ENCODE measurements at places on chromosomes 2 and 18.

GRCh38 chr2:127166231-127166860 is 53.8 kb downstream of the CYP27C1 start:
- DNase-seq, result no peak

- DNase-seq, result no peak
These were observed 4.4 kb upstream of the TWIST2 start for GRCh38 chr2:238843476-238843875.

GRCh38 chr2:137523931-137524330 is 440.3 kb upstream of the HNMT start:
- no peak for DNase-seq

DNA sequence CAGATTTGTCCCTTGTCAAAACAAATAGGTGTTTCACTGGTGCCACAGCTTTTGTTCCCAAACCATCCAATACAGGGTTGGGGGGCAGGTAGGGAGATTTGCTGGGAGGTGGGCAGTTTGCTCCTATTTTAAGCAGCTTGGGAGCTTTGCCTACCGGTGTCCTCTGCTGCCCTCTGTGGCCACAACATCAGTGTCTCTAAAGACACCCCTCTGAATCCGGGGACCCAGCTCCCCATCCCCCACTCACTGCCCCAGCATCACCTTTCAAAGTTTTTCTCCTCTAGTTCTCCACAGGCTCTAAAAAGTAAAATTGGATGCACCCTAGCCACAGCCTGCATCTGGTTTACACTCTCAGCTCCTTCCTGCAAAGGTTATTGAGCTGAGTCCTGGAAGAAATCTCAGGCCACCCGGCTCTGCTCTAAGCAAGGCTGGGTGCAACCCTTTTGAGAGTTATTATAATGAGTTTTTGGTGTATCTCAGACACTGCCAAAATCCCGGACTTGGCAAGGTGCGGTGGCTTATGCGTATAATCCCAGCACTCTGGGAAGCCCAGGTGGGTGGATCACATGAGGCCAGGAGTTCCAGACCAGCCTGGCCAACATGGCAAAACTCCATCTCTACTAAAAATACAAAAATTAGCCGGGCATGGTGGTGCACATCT is 2.9 kb upstream of the EPAS1 start:
- DNase-seq, result no peak

DNA sequence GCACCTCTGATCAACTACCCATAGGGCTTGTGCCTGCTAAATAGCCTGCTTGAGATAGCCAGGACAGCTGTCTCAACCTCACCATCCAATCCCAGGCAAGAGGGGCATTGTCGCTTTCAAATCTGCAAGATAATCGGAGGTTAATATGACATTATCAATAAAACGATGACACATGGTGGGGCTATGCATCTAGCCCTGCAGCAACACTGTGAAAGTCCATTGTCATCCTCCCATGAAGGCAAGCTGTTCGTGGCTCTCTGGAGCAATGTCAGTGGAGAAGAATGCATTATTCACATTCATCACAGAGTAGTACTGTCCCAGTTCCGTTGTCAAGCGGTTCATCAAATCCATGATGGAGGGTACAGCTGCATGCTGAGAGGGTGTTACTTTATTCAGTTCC is 18.9 kb upstream of the KLHL23 start:
- DNase-seq, result no peak

DNA sequence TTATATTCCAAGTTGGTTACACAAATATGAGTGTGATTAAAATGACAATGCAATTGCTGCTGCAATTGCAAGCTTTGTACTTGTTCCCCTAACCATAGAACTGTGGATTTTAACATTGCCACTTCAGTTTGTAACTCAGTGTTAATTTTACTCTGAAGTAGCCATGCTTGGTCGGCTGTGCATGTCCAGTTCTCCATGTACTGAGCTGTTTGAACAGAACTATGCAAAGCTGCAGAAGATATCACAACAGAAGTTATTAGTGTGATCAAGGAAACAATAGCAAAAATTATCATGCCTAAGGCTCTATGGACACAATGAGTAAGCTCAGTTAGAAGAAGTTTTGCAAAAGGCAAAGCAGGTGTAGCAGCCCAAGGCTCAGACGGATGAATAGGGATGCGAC is 45.3 kb downstream of the CXCR4 start:
- no peak for DNase-seq
